Activated T-cell treated with anti-CD3 and anti-CD28 coated beads, Interleukin-2, amount 50 U/mL, for 72 hours (primary cell): ENCODE measurements at places on chromosomes 3 and 15. TPM values are rescaled to one million over a fixed set of nuclear protein-coding genes. Genes with fewer than 3 reads are reported as not detected.

DNA sequence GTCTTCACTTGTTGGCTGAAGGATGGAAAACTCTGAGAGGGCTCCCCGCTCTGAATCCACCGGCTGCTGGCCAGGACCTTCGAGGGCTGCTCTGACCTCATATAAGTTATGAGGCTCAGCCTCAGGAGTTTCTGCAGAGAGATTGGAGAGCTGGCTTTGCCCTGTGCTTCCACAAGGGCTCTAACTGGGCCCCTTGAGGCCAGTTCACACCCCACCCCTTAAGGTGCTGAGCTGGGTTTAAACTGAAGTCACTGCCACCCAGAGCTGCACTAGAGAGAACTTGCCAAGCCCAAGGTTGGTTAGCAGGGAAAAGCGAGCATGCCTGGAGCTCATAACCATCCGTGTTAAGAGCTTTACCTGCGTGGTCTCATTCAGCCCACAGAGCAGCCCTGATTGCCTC is 2.8 kb upstream of the CCDC33 start:
- DNase-seq = no peak

- no peak for DNase-seq
Measured at GRCh38 chr3:187951452-187952190, 202.3 kb upstream of the LPP start.

- DNase-seq = no peak
Measured at GRCh38 chr3:39281533-39281932, 1.7 kb upstream of the CX3CR1 start.

FBLN2 gene
- 1.1 TPM for total RNA-seq

PBRM1 gene
- 66.7 TPM for total RNA-seq

SLC26A6 gene
- 42.2 TPM for total RNA-seq
